ENCODE measurements at places on chromosomes 6 and 20.

GRCh38 chr6:69408886-69409285 lies 387.9 kb downstream of the LMBRD1 start:
- DNase-seq: no peak

DNA sequence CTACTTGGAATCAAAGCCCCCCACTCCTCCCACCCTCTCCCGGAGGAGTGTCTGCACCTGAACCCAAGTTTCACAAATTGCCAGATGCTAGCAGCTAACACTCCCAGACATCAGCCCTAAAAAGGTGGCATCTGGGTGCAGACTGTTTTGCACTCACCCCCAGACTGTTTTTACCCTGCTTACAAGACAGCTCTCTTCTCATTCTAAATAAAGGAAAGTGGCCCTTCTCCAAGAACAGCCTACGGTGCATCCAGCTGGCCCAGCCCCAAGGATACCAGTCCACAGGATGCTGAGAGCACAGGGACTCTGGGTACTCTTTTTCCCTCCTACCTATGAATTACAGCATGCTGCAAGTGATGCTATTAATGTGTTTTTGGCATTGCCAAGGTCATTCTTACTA lies 842.0 kb upstream of the FLRT3 start:
- no peak for DNase-seq

DNA sequence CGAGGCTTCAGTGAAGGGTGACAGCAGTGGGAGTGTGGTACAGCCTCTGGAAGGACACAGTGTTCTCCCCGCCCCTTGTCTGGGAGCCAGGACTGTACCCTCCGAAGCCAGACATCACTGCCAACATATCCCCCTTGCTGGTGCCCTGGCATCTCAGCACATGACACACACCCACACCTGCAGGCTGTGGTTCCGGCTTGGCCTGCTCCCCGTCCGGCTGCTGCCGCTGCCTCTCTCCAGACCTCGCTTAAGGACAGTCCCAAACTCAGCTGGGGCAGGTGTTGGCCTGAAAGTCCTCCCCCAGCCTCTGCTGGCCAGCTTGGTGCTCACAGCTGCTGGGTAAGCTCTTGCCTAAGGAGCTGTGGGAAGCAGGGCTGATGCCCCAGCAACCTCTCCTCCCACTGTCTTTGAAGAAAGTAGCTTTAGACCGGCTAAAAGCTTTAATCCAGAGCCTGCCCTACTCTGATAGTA lies 7.0 kb downstream of the EMILIN3 start:
- DNase-seq: no peak

GRCh38 chr6:168916576-168917211 lies 337.0 kb downstream of the THBS2 start:
- no peak for DNase-seq

DNA sequence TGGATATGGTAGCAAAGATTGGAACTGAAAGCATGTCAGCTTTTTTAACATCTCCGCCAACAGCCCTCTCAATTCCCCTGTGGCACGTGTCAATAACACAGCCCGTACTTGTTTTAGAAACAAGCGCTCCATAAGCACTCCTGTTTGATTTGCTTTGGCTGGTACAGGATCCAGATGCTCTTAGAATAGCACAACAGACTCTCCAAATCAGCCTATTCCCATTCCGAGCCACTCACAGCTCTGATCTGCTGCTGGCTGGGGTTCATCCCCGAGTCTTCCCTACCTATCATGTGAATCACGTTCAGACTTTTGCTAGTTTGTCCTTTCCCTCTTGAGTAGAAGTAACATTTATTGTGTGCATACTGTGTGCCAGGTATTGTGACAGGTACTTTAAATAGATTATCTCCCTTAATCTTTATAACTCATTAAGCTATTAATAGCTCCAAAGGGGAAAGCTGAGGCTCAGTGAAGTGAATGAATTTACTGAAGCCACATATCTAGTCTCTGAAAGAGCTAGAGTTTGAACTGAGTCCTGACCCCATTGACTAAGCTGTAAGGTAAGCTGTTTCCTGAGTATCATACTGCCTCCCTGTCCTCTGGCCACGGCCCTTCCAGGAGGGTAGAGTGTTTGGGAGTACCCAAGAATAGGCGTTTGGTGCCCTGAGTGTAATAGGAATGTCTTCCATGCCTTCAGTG lies 46.7 kb downstream of the RALY start:
- DNase-seq: no peak

Data from activated CD4-positive, alpha-beta T cell treated with anti-CD3 and anti-CD28 coated beads, Interleukin-2, amount 50 U/mL, for 24 hours (primary cell).